ENCODE measurements at places on chromosomes 12 and 14. TPM values are rescaled to one million over a fixed set of nuclear protein-coding genes. Genes with fewer than 3 reads are reported as not detected.

GRCh38 chr12:8045952-8046944, 13.7 kb downstream of the FOXJ2 start:
- H3K4me1 ChIP-seq: no peaks in the 10 kb centered on the region
- no peaks in the 10 kb centered on the region for H3K27me3 ChIP-seq
- H3K4me3 ChIP-seq: no peak overlapping the region
- peaks cover 80% of the 10 kb centered on the region for H3K36me3 ChIP-seq

DNA sequence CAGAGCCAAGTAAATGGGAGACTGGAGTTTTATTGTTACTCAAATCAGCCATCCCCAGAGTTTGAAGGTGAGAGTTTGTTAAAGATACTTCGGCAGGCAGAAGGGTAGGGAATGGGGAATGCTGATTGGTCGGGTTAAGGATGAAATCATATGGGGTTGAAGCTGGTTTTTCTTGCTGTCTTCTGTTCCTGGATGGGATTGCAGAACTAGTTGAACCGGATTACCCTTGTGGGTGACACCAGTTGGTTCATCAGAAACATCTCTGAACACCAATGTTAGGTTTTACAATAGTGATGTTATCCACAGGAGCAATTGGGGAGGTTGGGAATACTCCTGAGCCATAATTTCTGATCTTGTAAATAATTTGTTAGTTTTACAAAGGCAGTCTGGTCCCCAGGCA, 18.7 kb upstream of the SMCO2 start:
- DNase-seq: no peak
- H3K36me3 ChIP-seq: no peaks in the 10 kb centered on the region
- H3K27me3 ChIP-seq: no peaks in the 10 kb centered on the region

DNA sequence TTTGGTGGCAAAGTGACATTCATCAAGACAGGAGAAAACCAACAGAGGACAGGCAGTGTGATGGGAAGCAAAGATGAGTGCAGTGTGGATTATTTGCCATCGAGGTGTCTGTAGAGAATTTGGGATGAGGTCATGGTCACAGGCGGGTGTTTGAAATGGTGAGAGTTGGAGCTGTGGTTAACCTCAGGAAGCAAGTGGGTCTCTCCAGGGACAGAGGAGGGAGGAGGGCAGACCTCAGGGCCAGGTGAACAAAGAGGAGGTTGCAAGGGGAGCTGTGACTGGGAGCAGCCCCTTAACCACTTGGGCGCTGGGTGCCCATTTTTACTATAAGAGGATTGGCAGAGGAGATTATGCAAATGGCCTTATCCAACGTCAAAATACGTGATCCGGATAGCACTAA, 7.0 kb downstream of the FZD10 start:
- H3K4me1 ChIP-seq: no peaks in the 10 kb centered on the region

DNA sequence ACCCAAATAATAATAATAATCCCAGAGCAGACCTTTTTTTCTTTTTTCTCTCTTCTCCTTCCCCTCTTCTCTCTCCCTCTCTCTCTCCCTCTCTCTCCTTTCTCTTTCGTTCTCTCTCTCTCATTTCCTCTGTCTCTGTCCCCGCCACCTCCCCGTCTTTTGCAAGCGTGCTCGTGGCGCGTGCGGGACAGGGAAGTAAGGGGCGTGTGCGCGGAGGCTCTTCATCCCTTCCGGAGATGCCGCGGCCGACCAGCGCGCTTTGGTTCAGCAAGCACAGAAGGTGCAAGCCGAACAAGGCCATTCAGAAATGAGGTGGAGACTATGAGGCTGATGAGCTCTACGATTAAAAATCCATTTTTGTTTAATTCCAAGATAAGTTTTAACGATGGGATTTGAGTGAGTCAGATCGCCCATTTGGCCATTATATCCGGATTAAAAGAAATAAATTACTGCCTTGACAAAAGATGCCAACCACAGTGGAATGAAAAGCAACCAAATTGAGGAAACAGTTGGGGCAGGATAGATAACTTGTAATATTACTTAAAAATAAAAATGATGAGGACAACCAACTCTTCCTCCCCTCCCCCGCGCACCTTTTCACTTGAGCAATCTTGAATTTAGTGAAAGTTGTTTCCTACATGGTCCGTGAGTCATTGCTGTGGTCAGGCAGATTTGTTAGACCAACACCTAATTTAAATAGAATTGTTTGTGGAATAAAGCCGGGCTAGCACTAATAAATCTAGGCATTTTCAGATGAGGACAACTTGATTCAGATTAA, 1.2 kb upstream of the AMIGO2 start:
- peak overlapping the region; percentile 82 for H3K4me3 ChIP-seq
- no peaks in the 10 kb centered on the region for H3K27me3 ChIP-seq
- peak; percentile 82 for DNase-seq
- H3K36me3 ChIP-seq: peaks cover 12% of the 10 kb centered on the region
- peaks cover 70% of the 10 kb centered on the region for H3K4me1 ChIP-seq

- DNase-seq: no peak
- no peaks in the 10 kb centered on the region for H3K27me3 ChIP-seq
- no peak overlapping the region for H3K4me3 ChIP-seq
- H3K4me1 ChIP-seq: no peaks in the 10 kb centered on the region
- H3K27ac ChIP-seq: no peak overlapping the region
Observed at GRCh38 chr12:97875064-97875463, 412.5 kb downstream of the RMST start.

DNA sequence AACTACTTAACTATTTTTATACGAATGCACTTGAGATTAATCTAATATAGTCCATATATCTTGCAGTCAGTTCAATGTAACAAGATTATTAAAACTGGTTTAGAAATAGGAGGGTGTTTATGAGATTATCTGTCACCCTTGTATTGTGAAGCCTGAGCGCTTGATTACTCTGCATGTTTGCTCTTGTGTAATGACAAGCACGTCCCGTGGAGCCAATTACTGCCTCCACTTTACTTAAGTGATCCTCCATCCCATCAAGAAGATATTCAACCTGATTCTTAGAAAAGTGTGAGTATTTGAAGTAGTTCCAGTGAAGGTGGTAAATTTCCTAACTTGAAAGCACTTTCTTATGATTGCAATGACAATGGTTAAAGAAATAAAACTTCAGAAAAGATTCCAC, 415.2 kb upstream of the GARIN6 start:
- no peak overlapping the region for H3K4me3 ChIP-seq
- H3K4me1 ChIP-seq: no peaks in the 10 kb centered on the region
- no peak for DNase-seq
- no peaks in the 10 kb centered on the region for H3K27me3 ChIP-seq
- H3K27ac ChIP-seq: no peak overlapping the region
- no peaks in the 10 kb centered on the region for H3K36me3 ChIP-seq

The TMEM233 gene
- under 0.01 TPM for total RNA-seq

The TCHP gene
- 7.7 TPM for total RNA-seq

The SMIM41 gene
- total RNA-seq: not detected

Measured in osteoblast (primary cell).